ENCODE measurements at places on chromosomes 6 and 20.

DNA sequence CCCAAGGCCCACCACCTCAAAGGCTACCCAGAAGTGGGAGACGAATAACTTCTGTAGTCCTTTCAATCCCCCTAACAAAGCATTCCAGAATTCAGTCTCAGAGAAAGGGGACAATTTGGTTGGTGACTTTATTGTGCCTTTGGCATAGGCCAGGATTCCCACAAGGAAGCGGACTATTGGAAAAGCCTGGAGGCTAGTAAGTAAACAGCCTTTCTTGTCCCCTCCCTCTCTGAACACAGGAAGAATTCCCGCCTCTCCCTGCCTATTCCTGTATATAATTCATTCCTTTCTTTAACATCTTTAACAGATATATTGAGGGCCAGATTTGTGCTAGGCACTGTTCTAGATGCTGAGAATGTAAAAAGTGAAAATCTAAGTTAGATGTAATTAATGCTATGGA lies 36.1 kb downstream of the RNF8 start:
- no peak for DNase-seq

DNA sequence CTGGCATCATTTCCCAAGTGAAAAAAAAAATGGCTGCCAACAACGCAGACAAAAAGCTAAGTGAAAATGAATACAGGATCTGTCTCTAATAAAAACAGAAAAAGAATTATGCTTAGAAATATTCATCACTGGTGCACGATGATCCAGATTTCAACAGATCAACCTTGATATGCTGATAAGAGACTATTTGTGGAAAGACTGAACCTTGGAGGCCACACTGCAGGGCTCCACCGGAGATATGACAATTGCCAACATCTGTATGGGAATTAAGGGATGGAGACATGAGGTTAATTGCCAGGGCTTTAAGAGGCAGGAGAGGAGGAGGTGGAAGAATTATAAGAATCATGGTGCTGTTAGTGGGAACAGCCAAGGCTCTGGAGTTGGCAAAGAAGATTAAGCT lies 48.3 kb downstream of the PFDN4 start:
- DNase-seq = no peak

GRCh38 chr20:61767761-61768494 lies 297.8 kb downstream of the TAF4 start:
- DNase-seq = no peak

- DNase-seq = no peak
These were observed 186.2 kb upstream of the SYNDIG1 start for GRCh38 chr20:24283186-24283585.

DNA sequence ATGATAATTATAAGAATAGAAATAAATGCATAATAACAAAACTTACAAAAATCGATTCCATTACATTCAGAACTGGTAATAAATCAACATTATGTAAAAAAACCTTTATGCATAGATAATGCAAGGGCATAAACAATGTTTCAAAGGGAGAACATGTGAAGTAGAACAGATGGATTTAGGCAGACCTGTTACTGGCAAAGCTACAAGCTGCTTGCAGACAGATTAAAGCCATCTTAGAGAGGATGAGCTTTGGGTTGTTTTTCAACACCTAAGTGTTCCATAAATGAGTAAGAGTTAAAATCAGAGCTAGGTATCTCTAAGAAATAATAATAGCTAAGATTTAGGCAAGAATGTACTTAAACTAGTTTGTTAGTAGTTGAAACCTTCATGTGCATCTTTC lies 37.2 kb downstream of the SNAP25 start:
- DNase-seq = no peak

GRCh38 chr6:93779086-93779841 lies 359.9 kb upstream of the EPHA7 start:
- no peak for DNase-seq

DNA sequence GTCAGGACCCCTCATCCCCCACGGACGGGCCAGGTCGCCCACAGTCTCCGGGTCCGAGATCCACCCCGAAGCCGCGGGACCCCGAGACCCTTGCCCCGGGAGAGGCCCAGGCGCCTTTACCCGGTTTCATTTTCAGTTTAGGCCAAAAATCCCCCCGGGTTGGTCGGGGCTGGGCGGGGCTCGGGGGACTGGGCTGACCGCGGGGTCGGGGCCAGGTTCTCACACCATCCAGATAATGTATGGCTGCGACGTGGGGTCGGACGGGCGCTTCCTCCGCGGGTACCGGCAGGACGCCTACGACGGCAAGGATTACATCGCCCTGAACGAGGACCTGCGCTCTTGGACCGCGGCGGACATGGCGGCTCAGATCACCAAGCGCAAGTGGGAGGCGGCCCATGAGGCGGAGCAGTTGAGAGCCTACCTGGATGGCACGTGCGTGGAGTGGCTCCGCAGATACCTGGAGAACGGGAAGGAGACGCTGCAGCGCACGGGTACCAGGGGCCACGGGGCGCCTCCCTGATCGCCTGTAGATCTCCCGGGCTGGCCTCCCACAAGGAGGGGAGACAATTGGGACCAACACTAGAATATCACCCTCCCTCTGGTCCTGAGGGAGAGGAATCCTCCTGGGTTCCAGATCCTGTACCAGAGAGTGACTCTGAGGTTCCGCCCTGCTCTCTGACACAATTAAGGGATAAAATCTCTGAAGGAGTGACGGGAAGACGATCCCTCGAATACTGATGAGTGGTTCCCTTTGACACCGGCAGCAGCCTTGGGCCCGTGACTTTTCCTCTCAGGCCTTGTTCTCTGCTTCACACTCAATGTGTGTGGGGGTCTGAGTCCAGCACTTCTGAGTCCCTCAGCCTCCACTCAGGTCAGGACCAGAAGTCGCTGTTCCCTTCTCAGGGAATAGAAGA lies 978 bp downstream of the HLA-A start:
- DNase-seq = no peak

GRCh38 chr6:164016056-164016455 lies 601.5 kb downstream of the QKI start:
- DNase-seq = no peak

GRCh38 chr20:22684763-22685443 lies 100.5 kb upstream of the FOXA2 start:
- DNase-seq = no peak
